ENCODE measurements at places on chromosomes 2 and 18.

- DNase-seq = no peak
Observed at GRCh38 chr2:72340665-72341064, 193.0 kb upstream of the CYP26B1 start.

GRCh38 chr2:120541553-120541932 is 194.1 kb upstream of the GLI2 start:
- DNase-seq = no peak

DNA sequence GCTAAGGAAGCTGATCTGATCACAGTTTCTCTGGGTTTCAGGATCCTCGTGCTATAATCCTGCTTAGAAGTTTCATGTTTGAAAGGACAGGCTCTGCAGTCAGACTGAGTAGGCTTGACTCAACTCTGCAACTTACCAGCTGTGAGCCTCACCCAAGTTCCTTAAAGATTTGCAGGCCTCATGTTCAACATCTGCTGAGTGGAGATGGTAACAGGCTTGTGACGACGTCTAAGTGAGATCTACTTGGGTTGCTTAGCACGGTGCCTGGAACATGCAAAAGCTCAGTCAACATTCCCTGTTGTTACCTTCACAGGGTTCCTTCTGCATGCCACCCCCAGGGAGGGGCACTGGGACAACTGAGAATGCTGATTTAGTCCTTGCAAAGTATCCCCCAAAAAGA is 164.2 kb downstream of the C1D start:
- DNase-seq = no peak

GRCh38 chr2:32865399-32866068 is 81.2 kb upstream of the LTBP1 start:
- DNase-seq = peak; percentile 28

DNA sequence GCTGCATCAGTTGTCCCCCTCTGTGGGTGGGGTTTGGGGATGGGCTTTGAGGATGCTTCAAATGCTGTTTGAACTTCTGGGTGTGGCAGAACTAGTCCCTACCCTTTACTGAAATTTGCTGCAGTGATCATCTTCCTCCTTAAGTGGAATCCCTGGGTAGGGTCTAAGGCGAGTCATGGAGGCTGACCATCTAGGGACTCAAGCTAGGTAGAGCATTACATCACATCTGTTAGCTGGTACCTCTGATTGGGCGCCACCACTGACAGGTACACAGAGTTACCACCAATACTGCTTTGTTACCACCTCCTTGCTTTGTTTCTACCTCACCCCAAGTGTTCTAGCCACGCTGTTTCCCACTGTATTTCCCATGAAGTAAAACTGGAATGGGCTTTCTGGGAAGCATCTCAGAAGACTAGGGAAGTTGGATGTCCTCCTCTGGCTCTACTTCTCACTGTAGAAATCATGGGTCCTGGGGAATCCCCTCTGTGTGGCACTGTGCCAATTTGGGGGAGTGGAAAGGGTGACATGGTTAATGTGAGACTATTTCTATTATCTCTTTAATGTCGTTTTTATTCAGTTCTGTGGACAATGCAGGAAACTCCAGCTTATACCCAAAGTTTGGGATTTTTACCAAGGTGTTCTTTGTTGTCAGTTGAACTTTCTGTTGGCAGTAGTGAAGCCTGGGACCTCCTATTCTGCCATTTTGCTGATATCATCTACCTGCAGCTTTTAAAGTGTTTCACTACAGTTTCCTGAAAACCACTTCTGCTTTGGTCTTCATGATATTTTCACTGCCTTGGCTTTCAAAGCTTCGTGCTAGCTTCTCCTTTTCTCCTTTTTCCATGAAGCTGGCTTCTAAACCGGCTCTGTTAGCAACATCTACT is 14.5 kb upstream of the SULT1C4 start:
- peak; percentile 9 for DNase-seq

GRCh38 chr2:125526093-125526492 is 1129.9 kb upstream of the GYPC start:
- DNase-seq = no peak

GRCh38 chr2:101792208-101792607 is 94.7 kb downstream of the MAP4K4 start:
- DNase-seq = no peak

DNA sequence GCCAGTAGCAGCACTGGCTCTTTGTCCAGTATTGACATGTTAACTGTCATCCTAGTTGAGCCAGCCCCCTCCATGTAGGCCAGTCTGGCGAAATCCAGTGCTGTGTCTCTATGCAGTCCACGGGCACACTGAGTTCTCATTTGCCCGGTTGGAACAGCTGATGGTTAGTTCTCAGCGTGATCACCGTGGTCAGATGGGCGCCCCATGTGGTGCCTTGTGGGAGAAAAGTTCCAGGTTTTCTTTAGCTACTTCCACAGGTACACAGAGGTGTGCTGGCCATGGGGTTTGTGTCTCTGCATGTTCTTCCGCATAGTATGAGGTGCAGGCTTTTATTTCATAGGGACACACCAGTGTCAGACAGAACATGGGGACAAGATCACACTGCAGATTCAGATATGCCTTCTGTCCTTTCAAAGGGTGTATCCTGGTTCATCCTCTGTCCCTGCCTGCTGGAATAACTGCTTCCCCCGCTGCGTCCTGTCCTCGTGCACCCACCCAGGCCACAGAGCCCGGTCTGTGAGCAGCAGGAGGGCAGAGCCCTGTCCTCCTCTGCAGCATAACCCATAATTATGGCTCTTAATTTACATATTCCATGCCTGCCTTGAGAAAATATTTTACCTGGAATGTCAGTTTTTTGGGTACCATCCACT is 334.1 kb downstream of the GBX2 start:
- DNase-seq = no peak

GRCh38 chr2:79981316-79981715 is 323.2 kb downstream of the LRRTM1 start:
- no peak for DNase-seq

GRCh38 chr18:75113455-75113854 is 95.5 kb downstream of the PTGR3 start:
- no peak for DNase-seq

GRCh38 chr2:158968396-158969161 is at the start of gene TANC1:
TANC1 (plus strand) TSS chr2:158968640; CDS start chr2:159065911, 97,271 bp downstream.
- peak; percentile 96 for DNase-seq

DNA sequence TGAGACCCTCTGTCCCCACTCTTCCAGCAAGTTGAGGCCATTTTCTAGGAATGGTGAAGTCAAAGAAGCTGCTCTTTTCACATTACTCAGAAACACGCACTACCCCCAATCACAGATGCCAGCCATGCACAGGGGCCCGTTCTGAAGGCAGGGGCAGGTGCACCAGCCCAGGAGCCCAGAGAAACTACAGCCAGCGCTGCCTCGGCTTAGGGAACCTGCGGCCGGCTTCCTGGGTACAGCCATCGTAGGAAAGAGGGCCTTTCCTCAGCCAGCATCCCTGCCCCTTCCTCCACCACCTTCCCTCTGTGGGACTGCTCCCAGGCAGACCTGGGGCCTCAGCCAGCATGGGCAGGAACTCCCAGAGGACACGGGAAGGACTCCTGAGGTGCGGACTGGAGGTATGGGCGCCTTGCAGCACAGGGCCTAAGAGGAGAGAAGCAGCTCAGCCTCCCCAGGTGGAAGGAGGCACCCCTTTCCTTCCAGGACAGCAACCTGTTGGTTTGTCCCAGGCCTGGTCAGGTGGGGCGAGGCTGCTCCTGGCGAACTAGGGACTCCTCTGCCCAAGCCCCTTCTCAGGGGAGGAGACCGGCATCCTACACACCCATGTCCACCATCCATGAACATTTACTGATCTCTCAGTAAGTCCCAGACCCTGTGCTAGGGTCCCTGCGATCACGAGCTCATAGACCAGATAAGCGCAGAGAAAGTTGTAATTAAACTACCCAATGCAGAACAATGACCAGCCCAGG is 99.0 kb upstream of the ID2 start:
- DNase-seq = no peak

GRCh38 chr2:217990389-217990788 is 12.4 kb downstream of the TNS1 start:
- no peak for DNase-seq

- DNase-seq = no peak
Observed at GRCh38 chr2:23629772-23630480, 244.9 kb downstream of the KLHL29 start.

GRCh38 chr2:28098501-28099225 is 208.1 kb downstream of the BABAM2 start:
- no peak for DNase-seq

DNA sequence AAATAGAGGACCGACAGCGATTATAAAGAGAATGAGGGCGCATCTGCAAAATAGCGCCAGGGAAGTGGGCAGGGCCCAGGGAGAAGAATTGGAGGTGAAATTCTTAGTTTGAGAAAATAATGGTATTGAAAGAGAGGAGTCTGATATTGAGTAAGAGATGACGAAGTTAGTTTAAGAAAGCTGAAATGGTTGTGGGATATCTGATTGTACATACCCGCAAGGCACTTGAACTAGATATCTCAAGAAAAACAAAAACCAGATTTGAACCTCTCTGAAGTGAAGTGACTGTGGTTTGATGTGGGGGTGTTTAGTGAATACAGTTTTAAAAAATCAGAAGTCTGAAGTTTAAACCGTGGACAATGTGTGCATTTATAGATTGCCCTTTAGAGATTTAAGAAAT is 38.9 kb downstream of the ZNF532 start:
- DNase-seq = no peak

- no peak for DNase-seq
Observed at GRCh38 chr2:3449086-3449485, 69.6 kb downstream of the TRAPPC12 start.

GRCh38 chr2:1826226-1826905 is 82.1 kb upstream of the PXDN start:
- DNase-seq = no peak

DNA sequence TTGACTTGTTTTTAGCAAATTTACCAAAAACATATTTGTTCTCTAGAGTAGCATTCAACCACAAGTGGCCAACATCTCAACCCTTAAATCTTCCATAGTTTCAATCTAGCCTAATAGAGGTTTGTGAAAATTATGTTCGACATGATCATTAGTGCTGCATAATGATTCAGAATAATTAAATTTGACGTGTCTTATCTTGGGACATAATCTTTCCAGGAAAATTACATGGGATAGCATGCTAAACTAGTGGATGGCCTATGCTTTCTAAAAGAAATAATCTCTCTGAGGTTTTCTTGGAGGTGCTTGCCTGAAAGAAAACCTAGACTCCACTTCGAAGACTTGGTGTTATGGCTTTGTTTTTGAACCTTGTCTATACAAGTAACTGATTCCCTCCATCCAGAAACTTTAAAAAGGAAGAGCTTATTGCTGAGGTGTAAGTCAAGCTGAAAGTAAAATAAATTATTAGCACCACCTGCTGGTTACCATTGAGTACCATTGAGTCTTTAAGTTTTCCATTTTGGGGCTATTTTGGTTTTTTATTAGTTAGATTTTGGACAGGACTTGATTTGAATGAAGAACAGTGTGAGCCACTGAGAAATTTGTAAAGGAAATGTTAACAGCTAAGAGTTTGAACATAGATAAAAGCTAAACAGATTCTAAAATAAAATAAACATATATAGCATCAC is 32.7 kb downstream of the COX7A2L start:
- DNase-seq = peak; percentile 32

GRCh38 chr2:124678043-124678442 is 653.0 kb downstream of the CNTNAP5 start:
- no peak for DNase-seq

DNA sequence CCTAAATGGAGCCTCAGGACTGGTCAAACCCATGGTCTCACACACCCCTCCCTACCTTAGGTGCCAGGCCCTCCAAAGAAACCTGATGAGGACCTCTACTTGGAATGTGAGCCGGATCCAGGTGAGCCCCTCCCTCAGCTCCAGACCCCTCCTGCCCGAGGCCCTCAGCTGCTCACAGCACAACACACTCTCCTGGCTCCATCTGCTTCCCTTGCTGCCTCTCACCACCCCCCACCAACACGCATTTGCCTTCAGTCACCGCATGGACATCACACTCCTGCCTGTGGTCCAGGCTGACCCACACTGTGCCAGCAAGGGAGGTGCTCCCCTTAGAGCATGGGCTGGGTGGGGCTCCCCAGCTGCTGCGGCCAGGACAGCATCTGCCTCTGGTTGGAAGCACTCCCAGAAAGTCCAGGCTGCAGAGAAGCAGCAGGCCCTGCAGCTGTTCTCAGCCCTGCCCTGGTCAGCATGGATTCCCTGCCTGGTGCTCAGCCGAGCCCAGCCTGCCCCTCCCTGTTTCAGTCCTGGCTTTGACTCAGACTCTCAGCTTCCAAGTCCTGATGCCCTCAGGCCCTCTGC is 15.1 kb downstream of the SH2D6 start:
- DNase-seq = peak; percentile 49
